ENCODE measurements at places on chromosomes 4 and X.
A peak's percentile ranks its signal among the peaks of the same experiment; 100 is the strongest.

DNA sequence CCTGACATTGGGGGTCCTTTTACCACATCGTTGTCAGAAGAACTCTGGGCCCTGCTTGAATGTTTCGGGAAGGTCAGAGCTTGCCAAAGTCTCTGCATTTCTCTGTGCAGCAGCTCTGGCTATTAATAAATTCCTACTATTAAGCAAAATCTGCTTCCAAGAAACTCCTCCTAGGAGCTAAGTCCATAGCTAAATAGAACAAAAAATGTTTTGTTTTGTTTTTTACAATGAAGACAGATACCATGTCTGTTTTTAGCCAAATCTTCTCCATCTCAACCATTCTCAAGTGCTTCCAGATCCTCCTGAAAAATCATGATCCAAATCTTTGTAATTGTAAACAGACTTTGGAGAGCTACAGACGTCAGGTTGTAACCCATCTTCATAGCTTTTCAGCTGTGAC, 161.6 kb downstream of the SPATA18 start:
- no peak for DNase-seq

DNA sequence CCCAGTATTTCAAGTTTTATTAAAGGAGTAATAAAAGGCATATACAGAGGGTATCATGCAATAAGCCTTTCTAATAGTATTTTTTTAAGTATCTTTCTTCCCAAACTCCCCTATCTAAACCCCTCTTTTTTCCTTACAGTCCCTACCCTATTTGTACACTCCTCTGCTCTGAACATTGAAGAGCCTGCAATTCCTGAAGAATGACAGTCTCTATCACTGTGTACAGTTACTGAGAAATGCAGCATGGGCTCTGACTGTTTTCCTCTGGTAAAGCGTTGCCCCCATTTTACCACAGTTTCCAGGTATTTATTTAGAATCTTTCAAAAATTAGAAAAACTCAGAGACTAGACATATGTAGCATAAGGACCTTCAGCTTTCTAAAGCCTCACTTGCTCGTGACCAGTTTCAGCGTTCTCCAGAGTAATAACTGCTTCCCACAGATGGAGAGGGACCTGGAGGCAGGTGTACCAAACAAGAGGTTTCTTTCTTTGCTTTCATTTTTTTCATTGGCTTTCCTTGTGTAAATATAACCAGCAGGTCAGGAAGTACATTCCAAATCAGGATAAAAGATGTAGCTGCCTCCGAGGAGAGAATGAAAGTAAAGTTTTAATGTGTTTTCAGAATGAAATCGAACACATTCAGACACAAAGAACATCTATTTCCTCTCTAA, 230.8 kb downstream of the CFAP299 start:
- DNase-seq, result no peak

- no peak for DNase-seq
Observed at GRCh38 chr4:56146956-56147355, 198.2 kb downstream of the CEP135 start.

- DNase-seq, result peak; percentile 7
Observed at GRCh38 chr4:49032440-49033161, 46.5 kb downstream of the CWH43 start.

GRCh38 chr4:665751-666435, 8.2 kb downstream of the ATP5ME start:
- no peak for DNase-seq

DNA sequence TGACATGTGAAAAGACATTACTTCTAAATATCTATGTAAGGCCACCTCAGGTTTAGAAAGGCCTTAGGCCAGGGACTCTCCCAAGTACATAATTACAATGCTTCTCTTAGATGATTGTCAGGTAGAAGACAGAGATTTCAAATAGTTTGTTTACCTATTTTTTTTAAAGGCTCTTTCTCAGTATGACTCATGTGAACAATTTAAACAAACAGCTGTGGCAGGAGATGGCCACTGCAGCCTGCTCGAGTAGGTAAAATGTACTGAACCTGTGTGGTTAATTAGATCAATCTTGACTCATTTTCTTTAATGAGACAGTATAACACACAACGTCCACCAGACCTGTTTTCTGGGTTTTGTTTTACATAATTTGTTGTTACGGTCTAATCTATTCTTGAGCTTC, 50.2 kb downstream of the LEF1 start:
- DNase-seq, result peak; percentile 54

DNA sequence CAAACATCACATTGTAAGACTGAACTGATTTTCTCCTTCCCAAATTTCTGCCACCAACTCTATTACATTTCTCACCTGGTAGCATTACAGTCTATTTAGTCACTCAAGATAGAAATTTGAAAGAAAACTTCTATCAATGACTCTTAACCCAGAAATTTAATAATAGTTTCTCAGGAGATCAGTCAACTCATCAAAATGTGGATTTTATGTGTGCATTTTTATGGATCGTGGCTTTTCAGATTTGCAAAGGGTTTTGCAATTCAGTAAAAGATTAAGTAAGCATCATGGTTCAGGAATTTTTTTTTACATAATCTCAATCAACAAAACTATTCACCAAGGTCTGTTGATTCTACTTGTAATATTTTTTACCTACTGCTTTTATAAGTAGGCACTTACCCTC, 111.1 kb downstream of the CFAP299 start:
- DNase-seq, result no peak

- no peak for DNase-seq
Observed at GRCh38 chr4:160819791-160820190, 1344.0 kb downstream of the FSTL5 start.

DNA sequence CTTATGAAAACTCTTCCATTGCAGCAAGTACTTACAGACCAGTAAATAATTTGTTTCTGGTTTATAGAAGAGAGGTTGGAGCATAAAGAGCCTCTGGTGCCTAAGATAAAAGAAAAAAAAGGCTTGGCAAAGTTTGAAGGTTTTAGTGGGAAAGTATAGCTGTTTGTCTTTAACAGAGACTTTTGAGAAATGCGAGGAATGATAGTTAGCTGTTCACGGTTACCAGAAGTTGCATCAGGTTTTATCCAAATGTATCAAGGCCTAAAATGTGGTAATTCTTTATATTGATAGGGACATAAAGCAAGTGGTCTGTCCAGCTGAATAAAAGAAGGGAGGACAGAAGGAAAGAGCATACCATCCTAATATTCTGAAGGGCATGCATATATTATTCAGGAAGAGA, 29.3 kb downstream of the RAP1GDS1 start:
- no peak for DNase-seq

GRCh38 chr4:177680308-177680707, 238.1 kb upstream of the AGA start:
- no peak for DNase-seq

GRCh38 chr4:158253350-158253980, 43.2 kb downstream of the TMEM144 start:
- DNase-seq, result peak; percentile 40
